ENCODE measurements at places on chromosomes 3 and 15.

DNA sequence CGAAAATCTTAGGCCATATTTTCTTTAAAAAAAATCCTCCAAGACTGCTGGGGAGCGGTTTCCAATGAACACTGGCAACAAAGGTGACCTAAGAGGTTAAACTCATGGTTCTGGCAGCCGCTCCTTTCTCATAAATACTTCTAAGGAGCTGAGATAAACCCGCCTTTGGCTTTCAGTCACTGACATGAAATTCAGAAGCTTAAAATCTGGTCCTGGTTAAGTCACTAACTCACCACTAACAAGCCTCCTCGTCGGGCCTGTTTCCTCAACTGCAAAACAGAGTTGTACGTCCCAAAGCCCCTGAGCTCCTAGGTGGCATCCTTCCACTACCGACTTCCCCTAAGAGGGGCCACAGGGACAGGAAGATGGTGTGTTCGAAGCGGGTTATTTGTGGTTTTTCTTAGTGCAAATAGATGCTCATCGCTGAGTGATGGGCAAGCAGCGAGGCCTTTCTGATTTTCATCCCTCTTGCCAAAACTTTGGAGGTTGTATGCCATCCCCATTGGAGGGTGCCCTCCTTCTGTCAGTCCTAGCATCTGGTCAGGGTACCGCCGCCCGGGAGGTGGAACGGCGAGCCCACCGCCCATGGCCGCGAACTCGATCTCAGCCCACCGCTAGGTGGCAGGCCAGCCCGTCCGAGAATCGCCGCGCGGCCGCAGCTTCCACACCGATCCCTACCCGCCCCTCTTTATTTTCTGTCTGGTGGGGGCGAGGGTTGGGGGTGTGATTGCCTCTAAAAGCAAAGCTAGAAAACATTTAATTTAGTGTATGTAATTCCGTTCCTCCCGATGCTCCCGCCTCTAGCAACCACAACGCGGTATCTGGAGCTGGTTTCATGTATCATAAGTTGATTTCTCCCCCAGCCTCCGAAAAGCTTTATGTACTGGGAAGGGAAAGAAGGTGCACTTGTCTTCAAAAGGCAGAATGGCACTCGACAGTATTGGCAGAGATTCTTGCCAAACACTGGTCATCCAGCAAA lies 4.6 kb downstream of the BCL6 start:
- peak; percentile 41 for DNase-seq

GRCh38 chr15:52523647-52524046 lies 5.0 kb downstream of the MYO5A start:
- DNase-seq = no peak

GRCh38 chr15:31292391-31293015 lies 34.1 kb upstream of the KLF13 start:
- DNase-seq = no peak

DNA sequence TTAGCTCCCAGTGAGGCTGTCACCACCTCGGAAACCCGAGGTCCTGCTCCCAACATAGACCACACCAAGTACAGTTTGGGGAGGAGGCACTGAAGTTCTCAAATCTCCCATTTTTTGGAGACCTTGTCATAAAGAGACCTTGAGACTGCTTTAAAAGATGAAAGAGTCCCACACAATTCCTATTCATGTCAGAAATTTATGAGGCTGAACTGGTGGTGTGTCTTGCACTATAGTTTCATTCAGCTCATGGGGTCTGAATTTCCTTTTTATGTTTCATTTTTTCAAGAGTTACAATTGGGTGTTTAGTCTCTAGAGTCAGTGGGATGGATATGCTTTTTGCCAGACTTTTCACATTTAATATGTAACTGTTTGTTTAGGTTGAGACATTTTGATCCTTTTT lies 318.1 kb upstream of the LRRFIP2 start:
- DNase-seq = no peak

DNA sequence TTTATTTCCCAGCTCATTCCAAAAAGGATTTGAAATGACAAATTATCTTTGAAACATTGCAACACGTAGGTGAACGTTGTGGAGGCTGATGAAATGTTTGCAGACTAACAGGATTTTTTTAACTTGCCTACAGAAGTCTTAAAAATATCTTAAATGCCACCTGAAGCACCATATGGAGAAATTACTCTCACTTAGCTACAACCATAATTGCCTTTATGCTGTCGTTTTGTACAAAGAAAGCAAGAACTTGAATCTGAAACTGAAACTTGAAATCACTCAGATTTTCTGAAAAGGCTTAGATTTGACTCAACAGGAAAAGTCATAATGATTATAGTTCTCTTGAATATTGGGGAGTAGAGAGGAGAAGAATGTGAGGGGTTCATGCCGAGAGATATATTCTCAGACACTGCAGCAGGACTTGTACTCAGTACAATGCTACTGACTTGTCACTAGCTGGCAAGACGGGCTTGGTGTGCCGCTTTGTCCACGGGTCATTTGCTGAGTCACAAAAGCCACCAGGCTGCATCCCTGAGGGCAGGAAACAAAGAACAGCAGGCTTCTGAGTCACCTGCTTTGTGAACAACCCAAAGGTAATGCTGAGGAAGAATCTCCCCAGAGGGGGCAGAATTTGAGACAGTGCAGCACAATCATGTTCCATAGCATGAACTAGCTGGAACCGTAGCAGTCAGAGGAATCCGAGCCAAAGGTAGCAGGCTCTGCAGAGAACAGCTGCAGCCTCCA lies 7.1 kb upstream of the FMN1 start:
- DNase-seq = no peak
